ENCODE measurements at places on chromosomes 12 and 14. TPM values are rescaled to one million over a fixed set of nuclear protein-coding genes. Genes with fewer than 3 reads are reported as not detected.

P2RX7 gene
- total RNA-seq, result 1.3 TPM

TEX52 gene
- not detected for total RNA-seq

ACSM4 gene
- total RNA-seq, result not detected

PTPRR gene
- total RNA-seq, result 3.5 TPM

GPR162 gene
- 0.74 TPM for total RNA-seq

CPNE8 gene
- 27.1 TPM for total RNA-seq

RGS6 gene
- not detected for total RNA-seq

ASCL1 gene
- not detected for total RNA-seq

SAMD15 gene
- total RNA-seq, result 4.5 TPM

ITPK1 gene
- total RNA-seq, result 24.7 TPM

COX8C gene
- not detected for total RNA-seq

CISTR gene
- total RNA-seq, result not detected

ADCY6 gene
- total RNA-seq, result 9.2 TPM

EID3 gene
- total RNA-seq, result 0.40 TPM

JAG2 gene
- 6.3 TPM for total RNA-seq

Measured in Daoy (cell line).